ENCODE measurements at places on chromosomes 11 and 22. TPM values are rescaled to one million over a fixed set of nuclear protein-coding genes. Genes with fewer than 3 reads are reported as not detected.

Gene RFPL2
- not detected for total RNA-seq

Gene C11orf97
- not detected for total RNA-seq

Gene APOBEC3C
- total RNA-seq = 9.5 TPM

Gene CELSR1
- 5.1 TPM for total RNA-seq

Gene ACR
- total RNA-seq = not detected

Measured in neural crest cell (in vitro differentiated cells).